ENCODE measurements at places on chromosomes 2 and 18. TPM values are rescaled to one million over a fixed set of nuclear protein-coding genes. Genes with fewer than 3 reads are reported as not detected.

DNA sequence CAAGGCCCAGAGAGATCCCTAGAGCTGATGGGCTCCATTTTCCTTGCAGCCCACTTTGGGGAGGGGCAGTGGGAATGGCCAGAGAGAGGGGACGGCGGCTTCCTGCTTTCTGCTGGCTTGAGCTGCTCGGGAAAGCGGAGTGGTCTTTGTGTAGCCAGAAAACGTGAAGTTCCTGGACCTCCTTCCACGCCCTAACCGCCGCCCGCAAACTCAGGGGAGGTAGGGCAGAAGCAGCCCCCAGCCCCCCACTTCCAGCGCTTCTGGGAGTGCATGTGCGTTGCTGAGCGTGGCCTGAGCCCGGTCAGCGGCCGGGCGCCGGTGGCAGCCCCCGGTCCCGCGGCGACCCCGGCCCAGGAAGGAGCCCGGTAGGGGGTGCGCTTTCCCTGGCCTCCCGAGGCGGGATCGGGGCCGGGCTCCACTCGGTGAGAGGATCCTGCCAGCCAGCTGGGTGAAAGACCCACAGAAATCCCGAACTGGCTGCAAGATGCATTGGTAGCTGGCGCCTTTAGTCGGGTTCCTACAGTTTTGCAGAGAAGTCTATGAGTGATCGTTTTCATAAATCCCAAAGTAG lies 25.3 kb upstream of the BOD1L2 start:
- H3K27ac ChIP-seq = no peak overlapping the region
- H3K4me1 ChIP-seq = no peaks in the 10 kb centered on the region
- DNase-seq = no peak
- peaks cover 33% of the 10 kb centered on the region for H3K27me3 ChIP-seq
- H3K36me3 ChIP-seq = no peaks in the 10 kb centered on the region
- H3K4me3 ChIP-seq = no peak overlapping the region

DNA sequence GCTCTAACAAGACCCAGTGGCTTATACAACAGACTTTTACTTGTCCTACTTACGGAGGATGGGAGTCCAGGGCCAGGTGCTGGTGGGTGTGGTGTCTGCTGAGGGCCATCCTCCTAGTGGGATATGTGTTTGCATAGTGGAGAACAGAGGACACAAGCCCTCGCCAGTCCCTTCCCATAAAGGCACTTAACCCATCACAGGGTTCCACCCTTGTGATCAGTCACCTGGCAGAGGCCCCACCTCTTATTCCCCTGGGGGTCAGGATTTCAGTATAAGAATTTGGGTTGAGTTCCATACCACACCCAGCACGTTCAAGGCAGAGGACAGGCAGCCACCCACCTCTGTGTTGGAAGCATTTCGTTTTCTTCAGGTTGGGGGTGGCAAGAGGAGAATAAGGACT lies 259.0 kb downstream of the AGAP1 start:
- H3K27me3 ChIP-seq = no peaks in the 10 kb centered on the region
- H3K4me1 ChIP-seq = peaks cover 21% of the 10 kb centered on the region

GRCh38 chr2:101402630-101403029 lies 15.3 kb upstream of the CREG2 start:
- H3K4me3 ChIP-seq = no peak overlapping the region
- H3K4me1 ChIP-seq = no peaks in the 10 kb centered on the region
- no peaks in the 10 kb centered on the region for H3K36me3 ChIP-seq
- no peak for DNase-seq
- H3K27ac ChIP-seq = no peak overlapping the region

DNA sequence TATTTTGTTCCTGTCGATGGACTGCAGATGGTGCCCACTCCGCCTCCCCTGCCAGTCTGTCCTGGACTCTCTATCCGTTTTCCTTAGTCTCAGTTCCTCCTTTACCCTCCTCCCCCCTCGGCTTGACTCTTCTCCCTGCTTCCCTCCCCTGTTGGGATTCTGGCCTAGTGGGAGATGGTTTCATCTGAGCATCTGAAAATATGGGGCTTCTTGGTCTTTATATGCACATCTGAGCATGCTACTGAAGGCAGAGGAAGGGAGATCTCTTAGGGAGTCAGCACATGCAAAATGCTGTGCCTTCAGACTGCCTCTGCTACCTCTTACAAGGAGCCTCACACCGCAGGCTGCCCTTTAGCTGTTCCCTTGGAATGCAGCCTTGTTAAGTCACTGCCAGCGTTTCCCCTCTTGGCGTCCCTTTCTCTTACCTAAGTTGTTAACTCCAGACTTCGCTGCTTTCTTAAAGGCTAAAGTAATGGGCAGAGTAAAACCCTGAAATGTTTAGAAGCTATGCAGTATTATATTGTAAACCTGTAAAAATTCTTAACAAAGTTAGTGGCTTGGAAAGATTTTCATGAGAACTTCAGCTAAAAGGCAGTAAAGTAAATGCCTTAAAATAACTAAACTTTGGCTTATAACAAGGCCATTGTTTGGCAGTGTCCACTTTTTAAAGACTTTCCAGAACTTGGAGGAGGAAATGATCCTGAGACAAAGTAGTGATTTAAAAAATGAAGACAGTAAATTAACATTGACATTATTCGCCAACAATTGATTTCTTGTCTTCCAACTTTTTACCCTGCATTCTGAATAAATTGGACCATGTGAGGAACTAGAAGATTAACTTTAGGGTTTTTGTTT lies 49.8 kb downstream of the LDLRAD4 start:
- H3K27me3 ChIP-seq = no peaks in the 10 kb centered on the region
- H3K27ac ChIP-seq = peak overlapping the region; percentile 72

- DNase-seq = no peak
- H3K27ac ChIP-seq = peak overlapping the region; percentile 92
- no peaks in the 10 kb centered on the region for H3K27me3 ChIP-seq
- peaks cover 27% of the 10 kb centered on the region for H3K4me1 ChIP-seq
These were observed 1.1 kb upstream of the SPAST start for GRCh38 chr2:32061973-32062861.

- no peak overlapping the region for H3K4me3 ChIP-seq
- DNase-seq = no peak
These were observed 72.6 kb upstream of the THUMPD2 start for GRCh38 chr2:39851651-39852110.

DNA sequence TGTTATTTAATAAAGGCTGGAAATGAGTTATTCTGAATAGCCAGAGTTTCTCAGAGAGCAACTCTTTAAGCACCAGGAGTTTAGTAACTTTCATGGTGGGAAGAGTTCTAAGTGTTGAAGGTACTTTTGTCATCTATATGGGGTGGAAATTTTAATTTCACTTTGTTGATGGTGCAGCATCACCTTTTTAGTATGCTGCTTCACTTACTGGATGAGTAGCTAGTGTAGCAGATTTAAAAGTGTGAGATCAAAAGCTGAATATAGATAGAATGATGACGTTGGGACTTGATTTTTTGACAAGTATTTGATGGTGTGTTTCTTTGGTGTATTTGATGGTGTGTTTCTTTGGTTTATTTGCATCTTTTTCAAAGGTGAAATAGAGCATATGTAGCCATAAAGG lies 47.3 kb downstream of the MAP4K4 start:
- peaks cover 36% of the 10 kb centered on the region for H3K4me1 ChIP-seq
- no peak for DNase-seq
- H3K4me3 ChIP-seq = no peak overlapping the region
- no peak overlapping the region for H3K27ac ChIP-seq
- H3K36me3 ChIP-seq = no peaks in the 10 kb centered on the region

GRCh38 chr2:228793116-228793515 lies 478.0 kb downstream of the PID1 start:
- H3K27ac ChIP-seq = no peak overlapping the region
- no peaks in the 10 kb centered on the region for H3K36me3 ChIP-seq
- H3K27me3 ChIP-seq = no peaks in the 10 kb centered on the region
- H3K4me1 ChIP-seq = no peaks in the 10 kb centered on the region
- DNase-seq = no peak

The NT5DC4 gene
- not detected for total RNA-seq

The CRYGA gene
- total RNA-seq = not detected

The MC5R gene
- total RNA-seq = not detected
